GM23338 (cell line): ENCODE measurements at places on chromosomes 12 and 14. TPM values are rescaled to one million over a fixed set of nuclear protein-coding genes. Genes with fewer than 3 reads are reported as not detected.

GRCh38 chr12:111775205-111776193 lies 8.8 kb downstream of the ALDH2 start:
- no peak for DNase-seq

GRCh38 chr12:71594214-71594948 lies 69.3 kb downstream of the ZFC3H1 start:
- no peak for DNase-seq

- no peak for DNase-seq
Measured at GRCh38 chr12:4572680-4573079, 10.7 kb downstream of the DYRK4 start.

CCDC88C gene
- 42.1 and 60.7 TPM in 2 replicates for total RNA-seq

GRCh38 chr12:15861404-15861803 lies 20.8 kb upstream of the STRAP start:
- no peak for DNase-seq

TEX52 gene
- not detected in 2 replicates for total RNA-seq

GRCh38 chr14:21241218-21241819 lies 27.9 kb downstream of the HNRNPC start:
- DNase-seq = peak; percentile 39

- DNase-seq = no peak
Measured at GRCh38 chr12:569091-569676, 94.1 kb downstream of the NINJ2 start.

DNA sequence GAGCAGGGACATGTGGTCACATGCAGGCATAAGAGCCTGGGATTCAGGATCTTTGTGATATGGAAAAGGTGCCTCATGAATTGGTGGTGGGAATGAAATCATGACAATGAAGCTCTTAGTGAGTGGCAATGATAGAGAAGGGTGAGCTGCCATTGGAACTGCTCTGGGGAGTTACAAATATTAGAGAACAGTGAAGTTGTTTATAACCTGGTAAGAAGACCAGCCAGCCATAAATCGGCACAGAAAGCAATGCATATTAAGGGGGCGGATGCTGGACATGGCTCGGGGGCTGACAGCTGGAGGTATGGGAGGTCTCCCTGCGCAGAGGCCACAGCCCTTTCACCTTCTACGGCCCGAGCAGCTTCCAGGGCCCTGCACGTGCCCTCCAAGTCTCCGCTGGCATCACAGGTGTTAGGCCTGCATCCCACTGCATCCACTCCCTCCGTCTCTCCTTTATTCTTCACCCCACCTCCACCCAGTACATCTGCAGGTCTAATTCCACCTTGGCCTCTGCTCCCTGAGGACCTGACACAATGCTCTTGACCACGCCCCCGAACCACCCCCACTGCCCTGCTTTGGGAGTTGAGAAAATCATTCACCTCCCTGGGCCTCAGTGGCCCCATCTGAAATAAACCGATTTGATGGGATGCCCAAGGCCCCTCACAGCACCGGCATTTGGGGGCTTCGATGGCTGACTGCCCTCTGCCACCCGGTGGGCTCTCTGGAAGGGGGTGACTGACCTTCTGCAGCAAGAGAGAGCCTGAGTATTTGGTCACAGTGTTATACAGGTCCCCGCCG lies 4.1 kb downstream of the CACNA2D4 start:
- no peak for DNase-seq

GRCh38 chr12:96375170-96375569 lies 25.1 kb downstream of the CDK17 start:
- no peak for DNase-seq

GRCh38 chr12:105524961-105525360 lies 194.5 kb downstream of the C12orf75 start:
- no peak for DNase-seq

DNA sequence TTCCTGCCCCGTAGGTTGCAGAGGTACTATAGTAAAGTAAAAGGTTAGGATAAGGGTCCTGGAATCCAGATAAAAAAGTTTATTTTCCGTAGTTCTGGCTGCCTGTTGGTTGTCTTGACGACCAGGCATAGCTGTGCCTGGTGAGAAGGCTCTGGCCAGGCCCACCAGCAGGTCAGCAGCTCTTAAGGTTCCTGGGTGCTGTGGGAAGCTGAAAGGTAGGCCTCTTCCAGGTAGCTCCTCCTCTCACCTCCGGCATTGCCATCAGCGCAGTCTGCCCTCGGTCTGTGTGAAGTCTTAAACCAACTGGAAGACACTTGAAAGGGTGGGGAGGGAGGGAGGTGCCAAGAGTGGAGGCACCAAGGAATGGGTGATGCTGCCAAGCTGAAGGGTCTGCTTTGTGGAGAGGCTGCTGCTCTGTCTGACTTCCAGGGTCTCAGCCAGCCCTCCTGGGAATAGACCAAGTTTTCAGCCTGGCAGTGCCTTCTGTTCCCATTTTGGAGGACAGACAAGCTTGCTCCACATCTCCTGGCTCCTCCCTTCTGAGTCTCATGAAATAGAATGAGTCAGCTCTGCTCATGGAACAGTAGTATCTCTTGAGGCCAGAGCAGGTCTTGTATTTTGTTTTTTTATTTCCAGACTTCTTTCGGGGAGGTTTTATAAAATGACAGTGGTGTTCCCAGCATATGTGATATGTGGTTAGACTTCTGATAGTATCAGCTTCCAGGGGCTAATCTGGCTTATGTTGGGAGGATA lies 5.2 kb upstream of the ACADS start:
- no peak for DNase-seq

DNA sequence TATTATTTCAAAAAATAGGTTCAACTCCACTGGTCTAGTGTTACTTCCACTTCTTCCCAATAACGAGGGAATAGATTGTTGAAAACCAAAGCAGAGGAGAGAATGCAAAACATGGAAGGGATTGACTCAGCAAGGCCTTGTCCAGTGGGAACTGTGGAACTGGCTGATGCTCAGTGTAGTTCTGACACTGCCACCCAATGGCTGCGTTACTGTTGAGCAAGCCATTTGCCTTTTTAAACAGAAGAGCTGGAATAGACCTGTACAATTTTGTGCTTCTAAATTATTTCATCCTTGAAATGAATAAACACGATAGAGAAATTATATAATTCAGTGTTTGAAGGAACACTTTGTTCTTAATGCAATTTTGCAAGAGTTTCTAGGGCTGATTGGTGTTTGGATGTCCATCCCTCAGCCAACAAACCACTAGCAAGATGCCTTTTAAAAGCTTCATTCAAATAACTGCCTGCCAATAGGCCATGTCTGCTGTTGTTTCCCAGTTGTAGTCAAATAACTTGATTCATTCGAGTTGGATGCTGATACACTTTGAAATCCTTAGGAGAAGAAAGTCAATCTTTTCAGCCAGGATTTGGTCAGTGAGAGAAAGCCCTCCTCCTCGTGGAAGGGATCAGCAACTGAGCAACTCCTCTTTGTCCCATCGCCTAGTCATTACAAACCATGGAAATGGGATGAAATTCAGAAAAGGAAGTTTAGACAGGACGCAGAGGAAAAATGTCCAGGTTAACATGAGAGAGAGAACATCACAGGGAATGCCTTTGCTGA lies 7.3 kb upstream of the MGP start:
- no peak for DNase-seq

SYT1 gene
- total RNA-seq = 37.9 and 48.7 TPM in 2 replicates

DNA sequence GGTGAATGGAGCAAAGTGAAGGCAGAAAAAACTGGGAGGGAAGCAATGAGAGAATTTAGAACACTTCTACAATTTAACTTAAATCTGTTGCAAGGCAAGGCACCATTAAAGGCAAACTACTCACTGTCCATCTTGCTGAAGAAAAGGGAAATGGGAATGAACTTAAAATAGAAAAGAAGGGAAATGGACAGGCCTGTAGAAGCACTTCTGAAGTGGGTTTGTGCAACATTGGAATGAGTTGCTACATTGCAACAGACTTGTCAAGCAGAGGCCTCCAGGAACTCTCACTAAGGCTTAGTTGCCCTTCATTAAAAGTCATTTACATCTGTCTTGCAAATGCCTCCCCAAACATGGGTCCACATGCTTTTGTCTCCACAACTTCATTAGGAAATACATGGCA lies 13.7 kb upstream of the OR10AD1 start:
- no peak for DNase-seq

BICDL1 gene
- total RNA-seq = 25.7 and 30.3 TPM in 2 replicates

DNA sequence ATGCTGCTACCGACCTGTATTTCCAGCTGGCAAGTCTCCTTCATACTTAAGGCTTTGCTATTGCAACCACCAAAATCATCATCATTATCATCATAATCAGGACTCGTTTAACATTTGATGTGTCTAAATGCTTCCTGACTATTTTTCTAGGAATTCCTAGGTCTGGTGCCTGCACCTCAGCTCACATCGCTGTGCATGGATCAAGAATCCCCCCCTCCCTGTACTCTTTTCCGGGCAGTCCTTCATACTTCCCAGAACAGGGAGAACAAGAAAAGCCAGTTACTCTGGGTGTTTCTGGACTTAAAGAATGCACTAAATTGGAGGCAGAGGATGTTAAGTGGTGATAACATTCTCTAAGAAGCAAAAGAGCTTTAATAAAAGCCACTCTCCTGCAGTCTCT lies 9.4 kb downstream of the ERP27 start:
- DNase-seq = peak; percentile 71

SLC6A15 gene
- 22.9 and 27.9 TPM in 2 replicates for total RNA-seq

DNA sequence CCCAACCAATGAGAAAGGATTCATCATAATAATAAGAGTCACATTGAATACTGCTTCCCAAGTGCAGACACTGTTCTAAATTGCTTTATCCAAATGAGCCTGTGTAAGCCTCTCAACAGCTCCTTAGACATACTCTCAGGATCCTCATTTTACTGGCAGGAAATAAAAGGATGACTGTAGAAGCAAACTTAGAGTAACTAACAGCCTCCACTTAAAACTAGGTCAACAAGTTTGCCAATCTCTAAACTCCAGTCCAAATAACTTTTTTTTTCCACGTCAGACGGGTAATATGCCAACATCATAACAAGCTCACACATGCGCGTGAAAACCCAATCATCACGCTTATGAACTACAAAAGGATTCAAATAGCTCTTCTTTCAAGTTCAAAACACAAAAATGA lies 15.3 kb upstream of the DPF3 start:
- no peak for DNase-seq

GRCh38 chr12:66724616-66725015 lies 45.7 kb upstream of the GRIP1 start:
- DNase-seq = no peak

LMO3 gene
- 15.1 and 15.2 TPM in 2 replicates for total RNA-seq

DNA sequence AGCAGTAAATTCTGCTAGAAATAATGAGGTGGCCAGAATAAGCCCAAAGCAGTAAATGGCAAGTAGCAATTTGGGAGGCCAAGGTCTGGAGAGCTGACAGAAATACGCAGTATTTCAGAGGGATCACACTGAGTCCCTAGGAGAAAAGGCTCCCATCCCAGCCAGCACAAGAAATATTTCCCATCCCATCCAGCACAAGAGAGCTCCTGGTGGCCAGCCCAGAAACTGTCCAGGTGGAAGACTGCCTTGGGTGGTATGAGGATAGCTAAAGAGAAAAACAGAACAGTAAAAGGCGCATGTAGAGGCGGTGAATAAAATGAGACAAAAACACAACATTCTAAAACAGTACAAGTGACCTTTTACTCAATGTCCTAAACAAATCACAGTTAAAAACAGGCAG lies 120.7 kb downstream of the HECTD4 start:
- DNase-seq = peak; percentile 72

DNA sequence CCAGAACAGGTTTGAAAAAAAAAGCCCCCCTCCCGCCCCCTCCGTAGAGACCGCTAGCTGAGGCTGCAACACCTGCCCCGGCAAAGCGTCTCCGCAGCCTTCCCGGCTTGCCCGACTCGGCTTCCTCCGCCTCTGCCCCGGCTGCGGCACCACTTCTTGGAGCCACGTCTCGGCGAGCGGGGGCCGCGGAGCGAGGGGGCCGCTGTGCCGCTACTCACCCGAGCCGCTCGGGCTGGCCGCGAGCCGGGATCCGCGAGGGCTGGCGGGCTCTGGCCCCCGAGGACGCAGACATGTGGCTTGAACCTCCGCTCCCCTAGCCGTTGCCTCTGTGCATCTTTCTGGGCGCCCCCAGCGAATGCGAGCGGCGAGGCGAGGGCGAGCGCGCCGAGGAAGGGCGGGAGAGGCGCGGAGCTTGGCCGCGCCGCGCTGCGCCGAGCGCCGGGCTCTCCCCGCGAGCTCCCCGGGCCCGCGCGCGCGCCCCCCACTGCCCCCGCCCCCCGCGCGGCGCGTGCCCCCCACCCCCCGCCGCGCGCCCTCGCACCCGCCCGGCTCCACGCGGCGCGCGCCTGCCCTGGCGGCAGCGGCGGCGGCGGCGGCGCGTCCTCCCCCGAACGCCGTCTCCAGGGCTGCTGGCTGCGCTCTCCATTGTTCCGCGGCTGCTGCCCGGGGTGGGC lies 249.5 kb downstream of the APAF1 start:
- DNase-seq = peak; percentile 74
